ENCODE measurements at places on chromosomes 7 and 10.
A peak's percentile ranks its signal among the peaks of the same experiment; 100 is the strongest.

DNA sequence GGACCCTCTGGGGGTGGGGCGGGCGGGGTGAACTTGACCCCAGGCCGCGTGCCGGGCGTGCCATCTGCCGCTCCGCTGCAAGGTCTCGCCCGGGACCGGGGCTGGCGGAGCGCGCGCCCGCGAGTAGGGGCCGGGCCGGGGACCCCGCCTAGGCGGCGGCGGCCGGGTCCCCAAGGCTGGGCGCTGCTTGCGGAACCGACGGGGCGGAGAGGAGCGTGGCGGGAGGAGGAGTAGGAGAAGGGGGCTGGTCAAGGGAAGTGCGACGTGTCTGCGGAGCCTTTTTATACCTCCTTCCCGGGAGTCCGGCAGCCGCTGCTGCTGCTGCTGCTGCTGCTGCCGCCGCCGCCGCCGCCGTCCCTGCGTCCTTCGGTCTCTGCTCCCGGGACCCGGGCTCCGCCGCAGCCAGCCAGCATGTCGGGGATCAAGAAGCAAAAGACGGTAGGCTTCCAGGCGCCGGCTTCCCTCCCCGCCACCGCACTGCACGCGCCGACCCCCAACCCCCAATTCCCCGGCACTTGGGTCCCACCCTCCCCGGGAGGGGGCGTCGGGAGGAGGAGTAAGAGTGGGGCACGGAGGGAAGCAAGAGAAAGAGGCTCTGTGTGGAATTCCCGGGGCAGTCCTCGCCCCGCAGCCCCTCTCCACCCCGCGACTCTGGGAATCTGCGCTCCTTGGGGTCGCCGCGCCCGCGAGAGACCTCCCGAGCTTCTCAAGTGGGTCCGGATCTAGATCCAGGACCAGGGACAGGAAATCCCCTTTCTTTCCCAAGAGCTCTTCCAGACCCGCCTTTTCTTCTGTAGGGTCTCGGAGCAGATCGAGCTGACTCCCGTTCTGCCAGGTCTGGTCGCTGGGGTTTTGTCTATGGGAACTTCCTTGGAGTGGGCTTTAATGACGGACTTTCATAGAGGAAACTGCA, at the start of gene PAPSS2:
Gene PAPSS2, plus strand, starts transcription at position 308 of the 913 bp plus-strand sequence. Its CDS starts 104 bp downstream, at position 412.
- no peak for DNase-seq

DNA sequence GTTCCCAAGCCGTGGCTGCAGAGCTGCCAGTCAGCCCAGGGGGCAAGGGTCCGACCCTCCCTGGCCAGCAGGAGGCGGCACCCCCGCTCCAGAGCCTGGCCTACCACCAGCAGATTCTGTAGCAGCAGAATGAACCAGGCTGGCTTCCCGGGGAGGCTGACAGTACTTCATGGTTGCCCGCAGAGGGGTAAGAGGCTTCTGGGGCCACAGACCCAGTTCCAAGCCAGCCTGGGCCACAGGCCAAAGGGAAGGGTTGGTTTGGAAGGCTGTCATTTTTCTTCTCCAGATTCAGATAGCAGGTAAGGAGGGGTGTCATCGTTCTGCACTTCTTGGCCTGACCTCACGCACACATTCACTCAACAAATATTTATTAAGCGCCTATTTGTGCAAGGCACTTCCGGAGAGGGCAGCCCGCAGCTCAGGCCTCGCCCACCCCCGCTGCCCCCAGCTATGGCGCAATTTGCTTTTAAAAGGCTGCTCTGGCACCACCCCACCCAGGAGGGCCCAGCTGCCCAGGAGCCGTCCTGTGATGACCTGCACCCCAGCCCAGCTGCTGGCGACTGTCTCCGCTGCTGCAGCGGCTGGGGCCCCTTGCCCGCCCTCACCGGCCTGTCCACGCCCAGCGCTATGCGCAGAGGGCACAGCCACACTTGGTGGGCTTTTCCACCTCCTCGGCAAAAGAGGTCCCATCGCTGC, 168.5 kb downstream of the LCOR start:
- no peak for DNase-seq

- DNase-seq, result no peak
Measured at GRCh38 chr10:61793760-61794703, 107.5 kb upstream of the ARID5B start.

DNA sequence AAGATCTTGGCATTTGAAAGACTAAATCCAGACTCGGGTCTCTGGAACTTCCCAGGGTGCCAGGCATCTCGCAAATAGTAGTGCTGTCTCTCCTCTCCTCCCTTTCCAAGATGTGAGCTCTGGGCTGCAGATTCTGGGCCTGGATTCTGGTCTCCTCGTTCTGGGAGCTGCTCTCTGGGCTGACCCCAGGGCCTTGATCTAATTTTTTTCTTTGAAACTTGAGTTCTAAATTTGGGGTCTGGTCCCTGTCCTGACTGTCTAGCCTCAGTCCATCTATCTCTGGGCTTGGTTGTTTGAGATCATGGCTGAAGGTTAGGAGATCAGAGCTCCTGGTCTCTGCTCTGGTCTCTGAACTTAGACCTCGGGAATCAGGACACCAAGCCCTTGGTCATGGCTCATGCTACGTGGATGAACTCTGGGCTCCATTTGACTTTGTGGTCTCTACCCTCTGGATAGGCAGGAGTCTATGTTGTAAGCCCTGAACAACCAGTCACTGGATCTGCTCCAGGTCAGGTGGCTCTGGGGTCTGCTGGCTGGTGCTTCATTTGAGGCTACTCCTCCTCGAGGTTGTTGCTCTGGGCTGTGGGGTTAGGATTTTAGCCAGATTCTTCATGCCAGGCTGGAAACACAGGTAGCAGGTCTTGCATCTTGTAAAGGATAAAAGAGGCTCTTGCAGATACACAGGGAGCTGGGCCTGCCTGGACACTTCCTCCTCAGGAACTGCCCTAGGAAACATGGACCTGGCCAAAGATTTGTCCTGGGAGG, 8.0 kb upstream of the MBL2 start:
- no peak for DNase-seq

DNA sequence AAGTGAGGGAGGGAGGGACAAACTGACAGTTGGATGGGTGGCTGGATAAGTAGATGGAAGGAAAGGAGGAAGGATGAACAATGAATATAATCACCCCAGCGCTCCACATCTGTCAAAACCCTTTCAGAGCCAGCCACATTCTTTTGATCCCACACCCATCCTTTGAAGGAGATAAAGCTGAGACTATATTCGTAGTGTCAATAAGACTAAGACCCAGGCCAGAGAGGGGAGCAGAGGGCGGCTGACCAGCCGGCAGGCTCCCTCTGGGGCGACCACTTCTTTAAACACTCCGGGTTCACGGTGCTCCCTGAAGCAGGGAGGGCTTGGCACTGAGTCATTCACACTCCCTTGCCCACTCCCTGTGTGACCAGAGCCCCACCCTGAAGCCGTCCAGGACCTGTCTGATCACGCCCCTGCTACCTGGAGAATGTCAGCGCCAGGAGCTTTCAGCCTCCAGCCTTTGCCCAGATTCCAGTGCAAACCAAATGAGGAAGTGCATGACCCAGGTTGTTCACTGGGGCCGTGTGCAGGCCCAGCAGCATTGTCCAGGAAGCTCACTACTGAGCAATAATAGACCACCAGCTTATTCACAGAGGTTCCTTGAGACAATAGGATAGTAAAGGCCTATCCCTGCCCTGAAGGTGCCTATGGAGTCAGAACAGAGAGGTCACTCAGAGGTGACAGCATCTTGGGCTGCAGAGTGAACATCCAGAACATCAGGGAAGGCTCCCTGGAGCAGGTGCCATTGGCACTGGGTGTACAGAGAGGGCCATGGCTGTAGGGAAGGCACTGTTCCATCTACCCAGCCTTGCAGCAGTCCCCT, 34.4 kb downstream of the UNC5B start:
- DNase-seq, result no peak

DNA sequence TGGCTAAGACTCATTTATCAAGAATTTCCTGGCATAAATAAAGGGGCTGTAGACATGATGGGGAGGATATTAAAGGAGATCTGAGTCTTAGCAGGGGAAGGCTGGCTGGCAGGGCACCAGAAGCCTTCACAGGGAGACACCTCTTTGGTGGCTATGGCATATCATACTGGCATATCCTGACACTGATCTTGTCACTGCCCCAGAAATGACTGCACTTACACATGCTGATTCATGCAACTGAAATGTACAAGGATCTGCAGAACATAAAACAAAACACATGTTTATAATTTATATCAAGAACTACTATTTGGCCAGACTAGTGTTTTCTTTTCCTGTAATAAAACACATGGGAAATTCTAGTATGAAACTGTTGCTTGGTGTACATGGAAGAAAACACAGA, 5.5 kb upstream of the LIPN start:
- DNase-seq, result no peak

DNA sequence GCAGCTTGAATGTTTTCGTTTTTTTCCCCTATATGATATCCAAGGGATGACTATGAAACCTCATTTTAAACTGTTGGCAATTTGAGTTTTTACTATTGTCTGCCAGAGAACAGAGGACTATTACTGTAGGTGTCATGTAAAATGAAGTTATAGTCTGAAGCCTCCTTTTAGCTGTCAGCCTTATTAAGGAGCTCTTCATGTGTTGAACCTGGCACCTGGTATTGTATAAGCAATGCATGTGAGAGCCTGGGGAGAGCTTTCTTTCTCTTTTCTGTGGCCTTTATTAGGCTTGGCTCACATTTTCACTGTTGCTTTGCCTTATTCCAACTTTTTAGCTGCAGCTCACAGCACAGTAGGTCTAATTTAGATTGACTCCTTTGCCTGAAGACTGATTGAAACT, 119.1 kb upstream of the FOXP2 start:
- no peak for DNase-seq

GRCh38 chr10:92873029-92873428, 24.7 kb downstream of the EXOC6 start:
- DNase-seq, result no peak

GRCh38 chr7:36599645-36600313, 124.5 kb downstream of the AOAH start:
- DNase-seq, result peak; percentile 19

DNA sequence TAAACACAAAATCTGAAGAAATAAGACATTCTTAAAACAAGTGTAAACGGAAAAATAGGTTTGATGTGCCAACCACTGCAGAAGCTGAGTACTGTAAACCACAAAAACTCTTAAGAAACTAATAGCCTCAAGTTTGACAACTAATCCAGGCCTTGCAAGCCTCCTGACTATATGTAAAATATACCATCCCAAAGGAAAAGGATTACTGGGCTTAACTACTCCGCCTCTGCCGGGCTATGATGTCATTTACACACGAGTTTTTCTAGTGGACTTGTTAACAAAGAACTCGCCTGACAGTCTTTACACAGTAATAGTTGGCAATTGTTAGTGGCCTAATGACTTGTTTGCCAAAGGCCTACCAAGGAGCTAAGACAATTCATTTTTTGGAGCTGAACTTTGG, 2.1 kb downstream of the KIF5B start:
- peak; percentile 67 for DNase-seq

GRCh38 chr7:46396481-46396880, 475.4 kb upstream of the IGFBP3 start:
- DNase-seq, result peak; percentile 61

DNA sequence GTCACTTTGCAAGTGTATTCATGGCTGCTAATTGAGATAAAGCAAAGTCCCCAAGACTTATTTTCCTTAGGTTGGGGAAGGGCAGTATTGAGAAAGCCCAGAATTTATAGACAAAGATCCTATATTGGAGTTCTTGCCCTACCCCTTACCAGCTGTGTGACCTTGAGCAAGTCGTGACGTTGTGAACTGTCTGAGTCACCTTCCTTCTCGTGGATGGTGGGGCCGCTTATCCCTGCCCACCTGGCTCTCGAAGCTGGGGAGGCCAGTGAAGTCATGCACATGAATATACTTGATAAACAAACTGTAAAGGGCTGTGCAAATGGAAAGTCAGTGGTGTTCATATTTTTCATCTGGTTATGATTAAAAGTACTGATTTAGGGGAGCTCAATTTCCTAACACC, 127.4 kb downstream of the TACC2 start:
- DNase-seq, result no peak

DNA sequence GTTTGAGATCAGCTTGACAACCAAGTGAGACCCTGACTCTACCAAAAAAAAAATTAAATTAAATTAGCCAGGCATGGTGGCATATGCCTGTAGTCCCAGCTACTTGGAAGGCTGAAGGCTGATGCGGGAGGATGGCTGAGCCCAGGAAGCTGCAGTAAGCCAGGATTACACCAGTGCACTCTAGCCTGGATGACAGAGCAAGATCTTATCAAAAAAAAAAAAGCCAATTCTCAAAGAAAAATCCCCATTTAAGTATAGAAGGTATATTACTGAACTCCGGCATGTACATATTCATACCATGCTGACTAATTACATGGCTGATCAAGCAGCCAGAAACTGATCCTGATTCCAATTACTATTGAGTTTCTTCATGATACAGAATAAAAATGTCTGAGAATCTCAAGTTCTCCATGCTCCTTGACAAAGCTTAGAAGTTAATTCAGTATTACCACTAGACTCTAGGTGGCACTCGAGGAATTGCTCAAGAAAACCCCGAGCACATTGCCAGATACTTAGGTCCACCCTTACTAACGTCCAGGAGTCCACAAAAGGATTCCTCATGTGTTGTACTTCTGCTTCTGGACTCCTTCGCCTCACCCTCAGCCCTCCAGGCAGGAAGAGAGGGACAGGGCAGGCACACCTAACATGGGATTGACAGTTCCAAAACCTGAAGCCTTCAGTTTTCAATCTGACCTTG, 148.9 kb downstream of the PARD3 start:
- peak; percentile 40 for DNase-seq

- DNase-seq, result no peak
Measured at GRCh38 chr10:13053794-13054462, 46.0 kb upstream of the OPTN start.

- DNase-seq, result no peak
Measured at GRCh38 chr10:91208642-91209041, 11.8 kb upstream of the PCGF5 start.

GRCh38 chr7:48537561-48537960, 366.3 kb downstream of the ABCA13 start:
- no peak for DNase-seq

GRCh38 chr10:6140141-6140841, 51.5 kb downstream of the RBM17 start:
- DNase-seq, result no peak

GRCh38 chr10:120538091-120538490, 81.1 kb downstream of the PLPP4 start:
- no peak for DNase-seq

GRCh38 chr10:125160856-125161706, 718 bp upstream of the CTBP2 start:
- DNase-seq, result peak; percentile 65

- no peak for DNase-seq
Measured at GRCh38 chr7:11527707-11528106, 304.3 kb downstream of the THSD7A start.
